ENCODE measurements at places on chromosomes 4 and X.
A peak's percentile ranks its signal among the peaks of the same experiment; 100 is the strongest.

GRCh38 chrX:68462653-68463052 lies 29.4 kb upstream of the OPHN1 start:
- no peak overlapping the region for H3K4me3 ChIP-seq
- no peaks in the 10 kb centered on the region for H3K4me1 ChIP-seq
- peak; percentile 11 for DNase-seq
- H3K27ac ChIP-seq = no peak overlapping the region
- H3K27me3 ChIP-seq = no peaks in the 10 kb centered on the region

GRCh38 chr4:29588617-29589016 lies 1131.6 kb upstream of the PCDH7 start:
- H3K27me3 ChIP-seq = no peaks in the 10 kb centered on the region
- H3K27ac ChIP-seq = no peak overlapping the region

DNA sequence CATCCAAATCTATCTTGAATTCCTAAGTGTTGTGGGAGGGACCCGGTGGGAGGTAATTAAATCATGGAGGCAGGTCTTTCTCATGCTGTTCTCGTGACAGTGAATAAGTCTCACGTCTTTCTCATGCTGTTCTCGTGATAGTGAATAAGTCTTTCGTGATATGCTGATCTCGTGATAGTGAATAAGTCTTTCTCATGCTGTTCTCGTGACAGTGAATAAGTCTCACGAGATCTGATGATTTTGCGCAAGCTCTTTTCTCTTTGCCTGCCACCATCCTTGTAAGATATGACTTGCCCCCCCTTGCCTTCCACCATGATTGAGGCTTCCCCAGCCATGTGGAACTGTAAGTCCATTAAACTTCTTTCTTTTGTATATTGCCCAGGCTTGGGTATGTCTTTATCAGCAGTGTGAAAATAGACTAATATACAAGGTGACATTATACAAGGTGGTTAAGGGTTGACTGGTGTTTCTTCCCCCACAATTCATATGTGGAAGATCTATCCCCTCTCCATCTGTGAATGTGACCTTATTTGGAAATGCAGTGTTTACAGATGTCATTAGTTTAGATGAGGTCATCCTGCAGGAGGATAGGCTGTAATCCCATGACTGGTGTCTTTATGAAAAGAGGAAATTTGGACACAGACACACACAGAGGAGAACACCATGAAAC lies 27.6 kb downstream of the ARSD start:
- peaks cover 10% of the 10 kb centered on the region for H3K4me1 ChIP-seq
- H3K36me3 ChIP-seq = peaks cover 2% of the 10 kb centered on the region
- no peaks in the 10 kb centered on the region for H3K27me3 ChIP-seq
- no peak overlapping the region for H3K4me3 ChIP-seq
- no peak overlapping the region for H3K27ac ChIP-seq
- DNase-seq = no peak

DNA sequence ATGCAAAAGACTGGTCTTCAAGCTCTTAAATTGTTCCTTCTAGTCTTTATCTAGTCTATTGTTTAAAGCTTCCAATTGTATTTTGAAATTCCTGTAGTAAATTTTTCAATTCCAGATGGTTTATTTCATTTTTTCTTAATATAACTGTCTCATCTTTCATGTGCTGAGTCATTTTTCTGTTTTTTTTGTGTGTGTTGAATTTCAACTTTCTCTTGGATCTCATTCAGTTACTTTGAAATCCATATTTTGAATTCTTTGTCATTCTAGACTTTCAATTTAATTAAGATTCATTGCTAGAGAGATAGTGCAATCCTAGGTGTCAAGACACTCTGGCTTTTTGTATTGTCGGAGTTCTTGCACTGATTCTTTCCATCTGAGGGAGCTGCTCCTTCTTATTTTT lies 128.0 kb upstream of the PRKG2 start:
- peaks cover 58% of the 10 kb centered on the region for H3K27me3 ChIP-seq
- H3K36me3 ChIP-seq = no peaks in the 10 kb centered on the region
- no peak overlapping the region for H3K4me3 ChIP-seq
- no peak overlapping the region for H3K27ac ChIP-seq
- H3K4me1 ChIP-seq = no peaks in the 10 kb centered on the region

- no peak overlapping the region for H3K4me3 ChIP-seq
- no peaks in the 10 kb centered on the region for H3K4me1 ChIP-seq
- H3K27ac ChIP-seq = no peak overlapping the region
- DNase-seq = no peak
- H3K36me3 ChIP-seq = peaks cover 1% of the 10 kb centered on the region
These were observed 545.6 kb upstream of the LCORL start for GRCh38 chr4:18566970-18567799.

DNA sequence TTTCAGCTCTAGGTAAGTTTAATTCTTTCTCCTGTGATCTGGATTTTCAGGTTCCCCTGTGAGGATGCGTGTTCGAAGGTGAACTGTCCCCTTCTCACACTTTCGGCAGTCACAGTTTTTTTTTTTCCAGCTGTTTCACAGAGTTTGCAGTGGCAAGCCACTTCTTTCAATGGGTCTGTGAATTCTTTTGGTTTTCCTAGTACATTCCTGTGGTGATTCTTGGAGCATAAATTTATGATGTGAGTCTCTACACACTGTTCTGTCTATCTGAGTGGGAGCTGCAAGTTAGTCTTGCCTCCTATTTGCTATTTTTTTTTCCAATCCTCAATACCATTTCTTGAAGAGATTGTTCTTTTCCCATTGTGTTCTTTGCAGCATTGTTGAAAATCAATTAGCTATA lies 595.5 kb downstream of the RAPGEF2 start:
- no peaks in the 10 kb centered on the region for H3K36me3 ChIP-seq
- H3K4me1 ChIP-seq = no peaks in the 10 kb centered on the region
- no peak for DNase-seq
- no peaks in the 10 kb centered on the region for H3K27me3 ChIP-seq
- no peak overlapping the region for H3K27ac ChIP-seq
